Thoracic aorta (tissue), 2 donors: ENCODE measurements at places on chromosomes 4 and X.

DNA sequence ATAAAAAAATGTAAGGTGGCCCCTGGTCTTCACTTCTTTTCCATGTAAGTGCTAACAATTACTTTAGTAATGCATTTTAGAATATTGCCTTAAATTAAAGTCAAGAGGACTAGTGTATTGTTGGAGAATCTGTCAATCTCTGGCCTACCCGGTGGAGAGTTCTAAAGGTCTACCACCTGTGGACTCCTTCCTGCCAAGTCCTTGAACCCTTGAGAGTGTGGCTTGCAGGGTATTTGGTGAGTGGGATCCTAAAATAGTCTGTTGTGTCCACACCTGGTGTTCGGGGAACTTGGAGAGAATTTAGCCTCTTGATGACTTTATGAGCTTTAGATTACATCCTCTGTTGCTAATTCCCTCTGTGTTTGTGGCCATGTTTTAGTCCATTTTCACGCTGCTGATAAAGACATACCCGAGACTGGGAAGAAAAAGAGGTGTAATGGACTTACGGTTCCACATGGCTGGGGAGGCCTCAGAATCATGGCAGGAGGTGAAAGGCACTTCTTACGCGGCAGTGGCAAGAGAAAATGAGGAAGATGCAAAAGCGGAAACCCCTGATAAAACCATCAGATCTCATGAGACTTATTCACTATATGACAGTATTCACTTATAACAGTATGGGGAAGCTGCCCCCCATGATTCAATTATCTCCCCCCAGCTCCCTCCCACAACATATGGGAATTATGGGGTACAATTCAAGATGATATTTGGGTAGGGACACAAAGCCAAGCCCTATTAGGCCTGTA is 23.8 kb downstream of the DDIT4L start:
- no peak overlapping the region for H3K4me3 ChIP-seq
- peaks cover 28% of the 10 kb centered on the region for H3K4me1 ChIP-seq
- H3K27ac ChIP-seq: no peak overlapping the region
- no peaks in the 10 kb centered on the region for H3K36me3 ChIP-seq

- no peak for DNase-seq
- H3K4me3 ChIP-seq: no peak overlapping the region
- H3K27me3 ChIP-seq: no peaks in the 10 kb centered on the region
- H3K36me3 ChIP-seq: no peaks in the 10 kb centered on the region
- no peaks in the 10 kb centered on the region for H3K4me1 ChIP-seq
Observed at GRCh38 chrX:47831788-47832187, 4.9 kb upstream of the ZNF81 start.

DNA sequence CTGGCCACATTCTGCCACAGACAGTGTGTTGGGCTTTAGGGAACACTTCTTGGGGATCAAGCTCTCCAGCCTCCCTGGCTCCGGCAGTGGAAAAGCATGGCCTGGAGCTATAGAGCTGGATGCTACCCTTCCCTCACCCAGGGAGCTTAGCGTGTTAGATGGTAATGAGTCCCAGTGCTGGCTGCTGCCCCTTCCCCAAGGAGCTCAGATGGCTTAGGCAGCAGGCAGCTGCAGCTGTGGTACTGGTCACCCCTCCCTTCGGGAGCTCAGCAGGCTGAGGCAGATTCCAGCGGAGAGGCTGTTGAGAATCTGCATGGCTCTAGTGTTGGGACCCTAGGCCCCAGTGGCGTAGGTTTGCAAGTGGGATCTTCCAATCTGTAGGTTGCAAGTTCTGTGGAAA is 19.5 kb downstream of the TMEM144 start:
- no peak overlapping the region for H3K4me3 ChIP-seq
- no peak overlapping the region for H3K27ac ChIP-seq
- H3K4me1 ChIP-seq: peaks cover 4% of the 10 kb centered on the region
- DNase-seq: no peak
- H3K27me3 ChIP-seq: no peaks in the 10 kb centered on the region
- peaks cover 3% of the 10 kb centered on the region for H3K36me3 ChIP-seq

- peaks cover 8% of the 10 kb centered on the region for H3K4me1 ChIP-seq
- H3K36me3 ChIP-seq: no peaks in the 10 kb centered on the region
- no peak for DNase-seq
- H3K27me3 ChIP-seq: no peaks in the 10 kb centered on the region
Observed at GRCh38 chr4:53640576-53641453, 49.5 kb upstream of the LNX1 start.

- H3K27ac ChIP-seq: peak overlapping the region; percentile 63
- peaks cover 19% of the 10 kb centered on the region for H3K36me3 ChIP-seq
- peaks cover 81% of the 10 kb centered on the region for H3K4me1 ChIP-seq
- no peak overlapping the region for H3K4me3 ChIP-seq
- no peaks in the 10 kb centered on the region for H3K27me3 ChIP-seq
Observed at GRCh38 chr4:76745240-76745639, 152.7 kb downstream of the SOWAHB start.

DNA sequence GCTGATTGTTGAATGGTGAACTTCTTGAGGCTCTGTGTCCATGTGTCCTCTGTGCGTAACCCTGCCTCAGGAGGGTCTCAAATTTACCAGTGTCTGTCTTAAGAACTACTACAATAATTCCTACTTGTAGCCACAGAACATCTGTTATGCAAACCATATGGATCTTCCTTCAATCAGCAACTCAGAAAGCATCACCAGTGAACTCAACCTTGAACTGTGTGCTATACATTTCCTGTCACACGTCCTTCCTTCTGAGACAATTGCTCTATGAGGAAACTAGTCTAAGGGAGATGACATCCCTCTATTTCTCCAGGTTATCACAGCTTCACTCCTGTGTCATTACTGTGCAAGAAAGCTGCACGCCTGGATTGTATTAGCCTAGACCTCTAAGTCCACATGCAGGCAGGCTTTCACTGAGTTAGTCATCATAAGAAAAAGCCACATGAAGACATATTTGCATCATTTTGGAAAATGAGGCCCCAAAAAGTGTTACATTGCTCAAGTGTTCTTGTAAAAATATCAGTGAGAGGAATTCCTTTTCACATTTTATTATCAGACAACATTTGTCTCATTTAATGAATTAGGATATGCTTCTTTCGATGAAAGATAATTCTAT is 157.8 kb downstream of the AFF2 start:
- no peak overlapping the region for H3K27ac ChIP-seq
- H3K36me3 ChIP-seq: no peaks in the 10 kb centered on the region
- H3K4me1 ChIP-seq: no peaks in the 10 kb centered on the region
- H3K27me3 ChIP-seq: no peaks in the 10 kb centered on the region
- no peak for DNase-seq

GRCh38 chrX:20252381-20253231 is 14.1 kb downstream of the RPS6KA3 start:
- H3K27ac ChIP-seq: no peak overlapping the region
- H3K36me3 ChIP-seq: no peaks in the 10 kb centered on the region
- no peaks in the 10 kb centered on the region for H3K27me3 ChIP-seq
- no peaks in the 10 kb centered on the region for H3K4me1 ChIP-seq
- H3K4me3 ChIP-seq: no peak overlapping the region

DNA sequence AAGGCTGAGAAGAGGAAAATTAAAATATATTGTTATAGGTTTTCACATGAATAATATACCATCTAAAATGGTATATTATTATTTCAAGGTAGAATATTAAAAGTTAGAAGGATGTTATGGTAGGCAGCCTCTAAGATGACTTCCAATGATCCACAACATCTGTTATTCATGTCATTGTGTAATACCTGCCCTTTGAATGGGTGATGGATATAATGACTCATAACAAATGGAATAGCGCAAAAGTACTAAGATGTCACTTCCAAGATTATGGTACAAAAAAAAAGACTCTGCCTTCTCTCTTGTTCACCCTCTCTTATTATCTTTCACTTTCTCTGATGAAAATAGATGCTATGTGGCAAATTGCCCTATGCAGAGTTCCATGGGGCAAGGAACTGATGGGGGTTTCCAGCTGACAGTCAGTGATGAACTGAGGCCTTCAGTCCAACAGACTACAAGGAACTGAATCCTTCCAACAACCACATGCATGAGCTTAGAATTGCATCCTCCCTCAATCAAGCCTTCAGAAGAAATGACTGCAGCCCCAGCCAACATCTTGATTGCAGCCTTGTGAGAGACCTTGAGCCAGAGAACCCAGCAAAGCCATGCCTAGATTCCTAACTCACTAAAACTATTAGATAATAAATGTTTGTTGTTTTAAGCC is 57.7 kb downstream of the HS6ST2 start:
- H3K4me1 ChIP-seq: no peaks in the 10 kb centered on the region
- H3K4me3 ChIP-seq: no peak overlapping the region
- H3K36me3 ChIP-seq: no peaks in the 10 kb centered on the region
- H3K27me3 ChIP-seq: no peaks in the 10 kb centered on the region
- no peak overlapping the region for H3K27ac ChIP-seq
